ENCODE measurements at places on chromosomes 4 and X.

DNA sequence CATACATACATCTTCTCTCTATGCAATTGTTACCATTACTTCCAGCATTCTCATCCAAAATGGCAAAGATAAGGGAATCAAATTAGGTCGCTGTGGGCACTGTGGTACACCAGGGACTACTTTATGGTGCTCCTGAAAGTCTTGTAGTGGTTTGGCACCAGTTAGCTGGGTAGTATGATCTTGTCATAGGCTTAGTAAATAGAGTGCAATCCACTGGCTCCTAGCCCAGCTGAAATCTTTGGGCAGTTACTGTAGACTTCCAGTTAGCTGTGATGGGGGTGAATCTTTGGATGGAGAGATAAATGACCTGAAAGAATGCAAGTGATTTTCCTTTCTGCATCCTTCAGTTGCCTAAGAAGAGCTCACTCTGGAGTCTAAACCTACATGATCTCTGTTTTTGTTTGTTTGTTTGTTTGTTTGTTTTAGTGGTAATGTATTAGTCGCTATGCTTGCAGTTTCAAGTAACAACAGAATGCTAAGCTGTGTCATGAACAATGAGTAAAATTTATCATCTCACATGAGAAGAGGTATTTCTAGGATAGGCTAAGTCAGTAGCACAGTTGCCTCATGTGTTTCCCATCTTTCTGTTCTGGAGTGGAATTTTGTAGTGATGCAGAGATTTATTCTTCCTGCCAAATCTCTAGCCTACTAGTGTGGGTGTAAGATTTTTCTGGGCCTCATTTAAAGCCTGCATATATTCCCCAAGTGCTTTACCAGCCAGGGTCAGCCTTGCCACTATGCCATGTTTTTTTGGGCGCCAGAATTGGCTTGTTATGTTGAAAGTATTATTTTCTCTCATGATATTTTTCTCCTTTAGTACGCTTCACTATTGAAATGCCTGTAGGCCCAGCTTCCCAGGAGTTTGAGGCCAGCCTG, 24.2 kb downstream of the HERC3 start:
- DNase-seq: no peak

- DNase-seq: no peak
Measured at GRCh38 chr4:80619070-80619674, 283.6 kb downstream of the CFAP299 start.

GRCh38 chr4:126779436-126780166, 853.2 kb upstream of the INTU start:
- DNase-seq: no peak

GRCh38 chr4:76897536-76898384, at the start of gene SOWAHB:
Gene SOWAHB, minus strand, starts transcription at chr4:76898144. Its CDS starts 295 bp downstream, at chr4:76897849.
- no peak for DNase-seq

DNA sequence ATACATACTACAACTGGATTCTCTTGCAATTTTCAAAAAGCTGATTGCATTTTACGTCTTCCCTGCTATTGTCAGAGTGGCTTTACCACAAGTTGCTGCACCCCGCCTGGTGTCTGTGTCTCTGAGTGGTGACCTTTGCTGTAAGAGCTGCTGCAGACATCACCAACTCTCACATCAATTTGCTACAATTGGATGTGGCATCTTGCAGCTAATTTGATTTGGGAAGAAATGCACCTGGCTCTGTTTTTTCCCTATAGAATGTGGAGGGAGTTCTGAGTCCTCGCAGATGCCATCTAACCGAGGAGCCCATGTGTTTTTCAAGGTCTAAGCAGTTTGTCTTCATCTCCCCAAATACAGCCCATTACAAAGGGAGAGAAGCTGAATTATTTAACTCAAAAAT, 73.8 kb upstream of the PHOX2B start:
- DNase-seq: no peak

DNA sequence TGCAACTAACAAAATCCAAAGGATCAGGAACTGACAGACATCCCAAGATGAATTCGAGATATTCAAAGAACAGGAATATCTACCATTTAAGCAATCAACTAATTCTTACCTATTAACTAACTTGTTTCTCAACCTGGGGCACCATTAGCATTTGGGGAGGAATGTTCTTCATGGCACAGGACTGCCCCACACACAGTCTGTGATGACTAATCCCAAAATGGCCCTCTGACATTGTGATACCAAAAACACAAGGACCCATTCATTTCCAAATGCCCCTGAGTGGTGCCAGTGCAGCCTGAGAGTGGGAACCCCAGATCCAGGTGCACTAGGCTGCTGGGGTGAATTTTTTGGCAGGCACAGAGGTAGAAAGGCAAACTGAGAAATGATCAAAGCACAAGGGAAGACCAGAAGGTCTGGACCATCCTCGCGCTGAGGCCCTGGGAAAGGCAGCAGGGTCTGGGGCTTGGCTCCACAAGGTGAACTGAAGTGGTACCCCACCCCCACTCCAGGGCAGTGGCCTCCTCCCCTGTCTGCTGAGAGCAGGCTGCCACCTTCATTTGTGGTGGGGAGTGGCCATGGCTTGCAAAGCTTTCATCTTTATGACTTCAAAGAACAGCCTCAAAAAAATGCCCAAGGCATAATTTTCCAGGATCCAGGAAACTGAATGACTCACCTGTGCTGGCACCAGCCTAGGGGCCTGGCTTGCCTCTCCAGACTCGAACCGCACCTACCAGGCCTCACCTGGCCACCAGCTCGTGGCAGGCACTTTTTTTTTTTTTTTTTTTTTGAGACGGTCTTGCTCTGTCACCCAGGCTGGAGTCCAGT, 122.4 kb downstream of the BCOR start:
- no peak for DNase-seq

- no peak for DNase-seq
Measured at GRCh38 chrX:133085785-133086184, 11.1 kb downstream of the USP26 start.

DNA sequence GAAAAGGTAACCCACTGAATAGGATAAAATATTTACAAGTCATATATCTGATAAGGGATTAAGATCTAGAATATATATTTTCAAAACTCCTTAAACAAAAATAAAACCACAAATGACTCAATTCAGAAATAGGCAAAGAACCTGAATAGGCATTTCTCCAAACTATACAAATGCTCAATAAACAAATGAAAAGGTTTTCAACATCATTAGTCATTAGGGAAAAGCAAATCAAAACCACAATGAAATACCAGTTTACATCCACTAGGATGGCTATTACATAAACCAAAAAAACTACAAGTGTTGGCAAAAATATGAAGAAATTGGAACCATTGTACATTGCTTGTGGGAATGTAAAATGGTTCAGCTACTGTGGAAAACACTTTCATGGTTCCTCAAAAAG, 167.0 kb upstream of the GALNT7 start:
- no peak for DNase-seq

GRCh38 chrX:78946178-78946931, 1.2 kb downstream of the P2RY10 start:
- DNase-seq: no peak

- no peak for DNase-seq
Measured at GRCh38 chrX:23511793-23512192, 155.5 kb upstream of the PRDX4 start.

DNA sequence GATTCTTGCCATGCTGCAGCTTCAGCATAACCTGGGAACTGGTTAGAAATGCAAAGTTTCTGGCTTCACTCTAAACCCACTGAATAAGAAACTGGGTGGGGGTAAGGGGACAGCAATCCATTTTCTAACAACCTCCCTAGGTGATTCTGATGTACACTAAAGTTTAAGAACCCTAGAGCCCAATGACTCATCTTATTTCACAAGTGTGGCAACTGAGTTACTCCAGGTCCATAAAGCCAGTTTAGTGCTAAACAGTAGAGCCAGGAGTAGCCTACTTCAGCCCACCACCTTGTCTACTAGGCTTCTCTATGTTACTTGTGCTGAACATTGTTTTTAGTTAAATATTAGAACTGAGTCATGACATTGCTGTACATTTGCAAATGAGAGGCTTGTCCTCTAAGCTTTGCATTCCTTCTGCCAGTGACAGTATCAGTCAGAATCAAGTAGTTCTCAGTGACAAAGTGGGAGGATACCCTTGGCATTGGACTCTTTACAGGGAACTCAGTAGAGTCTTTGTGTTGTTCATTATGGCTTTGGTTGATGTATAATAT, 518.0 kb downstream of the RPA4 start:
- no peak for DNase-seq

GRCh38 chr4:184959309-184959708, 59.0 kb upstream of the HELT start:
- DNase-seq: no peak

DNA sequence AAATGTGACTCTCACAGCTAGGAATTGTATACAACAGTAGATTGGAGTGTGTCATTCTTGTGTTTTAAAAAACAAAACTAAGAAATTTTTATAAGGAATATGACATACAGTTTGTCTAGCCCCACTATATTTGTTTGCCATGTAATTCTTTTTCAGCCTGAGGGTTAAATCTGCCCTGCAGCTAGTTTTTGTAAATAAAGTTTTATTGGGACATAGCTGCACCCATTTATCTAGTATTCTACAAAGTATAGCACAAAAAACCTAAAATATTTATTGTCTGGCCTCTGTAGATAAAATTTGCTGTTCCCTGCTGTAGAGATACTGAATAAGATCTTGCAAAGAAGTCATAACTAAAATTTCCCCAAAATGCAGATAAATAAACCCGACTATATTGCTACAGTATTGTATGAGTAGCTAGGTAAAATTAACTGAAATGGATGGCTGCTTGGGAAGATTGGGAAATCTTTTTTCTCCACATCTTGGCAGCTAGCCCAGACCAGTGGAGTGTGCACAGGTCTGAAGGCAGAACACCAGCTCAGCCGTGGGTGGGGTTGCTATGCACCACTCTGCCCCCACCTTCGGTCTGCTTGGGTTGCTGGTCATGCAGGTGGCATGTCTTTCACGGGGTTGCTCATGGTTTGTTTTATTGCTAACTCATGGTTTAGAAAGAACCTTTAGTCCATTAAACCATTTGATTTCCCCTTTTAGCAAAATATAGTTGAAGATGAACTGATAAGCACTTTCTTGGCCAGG, 127.9 kb downstream of the KLHL8 start:
- DNase-seq: no peak

DNA sequence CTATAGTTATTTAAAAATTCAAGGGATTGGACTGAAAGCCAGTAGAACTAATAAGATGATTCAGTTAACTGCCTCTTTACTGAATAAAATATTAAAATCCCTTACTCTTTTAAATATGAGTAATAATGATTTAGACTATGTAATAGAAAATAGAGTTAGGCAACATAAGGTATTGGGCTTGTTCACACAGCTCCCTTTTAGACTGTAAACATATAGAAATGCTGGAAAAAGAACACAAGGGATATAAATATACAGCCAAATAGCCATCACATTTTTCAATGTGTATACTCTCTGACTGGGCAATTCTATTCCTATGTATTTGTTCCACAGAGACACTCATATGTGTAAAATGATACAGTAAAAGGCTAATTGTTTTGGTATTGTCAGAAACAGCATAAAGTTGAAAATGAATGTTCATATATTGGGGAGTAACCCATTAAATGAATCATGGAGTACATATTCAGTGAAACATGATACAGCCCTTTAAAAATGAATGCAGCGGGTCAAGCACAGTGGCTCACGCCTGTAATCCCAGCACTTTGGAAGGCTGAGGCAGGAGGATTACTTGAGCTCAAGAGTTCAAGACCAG, 129.8 kb downstream of the TBC1D19 start:
- DNase-seq: no peak

- DNase-seq: no peak
Measured at GRCh38 chr4:27218013-27218412, 357.4 kb downstream of the STIM2 start.

- DNase-seq: no peak
Measured at GRCh38 chrX:130343411-130343810, 3.7 kb downstream of the SLC25A14 start.

- no peak for DNase-seq
Measured at GRCh38 chrX:153970357-153971123, 1.1 kb downstream of the HCFC1 start.

GRCh38 chr4:169269916-169270809, 593 bp downstream of the SH3RF1 start:
- DNase-seq: no peak

DNA sequence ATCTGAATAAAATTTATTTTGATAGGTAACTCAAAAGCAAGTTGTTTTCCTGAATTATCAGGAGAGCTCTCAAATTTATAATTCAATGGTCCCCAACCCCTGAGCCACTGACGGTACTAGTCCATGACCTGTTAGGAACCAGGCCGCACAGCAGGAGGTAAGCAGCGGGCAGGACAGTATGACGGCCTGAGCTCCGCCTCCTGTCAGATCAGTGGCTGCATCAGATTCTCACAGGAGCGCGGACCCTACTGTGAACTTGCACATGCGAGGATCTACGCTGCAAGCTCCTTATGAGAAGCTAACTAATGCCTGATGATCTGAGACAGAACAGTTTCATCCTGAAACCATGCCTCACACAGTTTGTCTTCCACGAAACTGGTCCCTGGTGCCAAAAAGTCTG, 37.9 kb upstream of the SEC24B start:
- DNase-seq: no peak

DNA sequence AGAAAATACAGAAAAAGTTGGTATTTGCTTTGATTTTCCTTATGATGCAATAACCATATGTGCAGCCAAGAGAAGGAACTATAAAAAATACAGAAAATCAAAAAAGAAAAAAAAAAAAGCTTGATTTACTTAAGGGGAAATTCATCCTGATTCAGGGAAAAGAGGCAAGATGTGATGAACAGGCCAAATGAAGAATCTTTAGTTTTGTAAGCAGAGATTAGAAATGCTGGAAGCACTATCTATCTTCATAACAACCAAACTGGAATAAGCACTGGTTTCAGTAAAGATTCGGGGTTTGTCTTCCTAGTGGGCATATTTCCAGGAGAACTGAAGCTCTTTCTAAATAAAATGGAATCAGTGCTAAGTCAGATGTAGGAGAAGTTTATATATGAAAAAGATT, 82.9 kb upstream of the KCNIP4 start:
- no peak for DNase-seq

- DNase-seq: no peak
Measured at GRCh38 chrX:2863646-2864045, 34.9 kb downstream of the GYG2 start.

DNA sequence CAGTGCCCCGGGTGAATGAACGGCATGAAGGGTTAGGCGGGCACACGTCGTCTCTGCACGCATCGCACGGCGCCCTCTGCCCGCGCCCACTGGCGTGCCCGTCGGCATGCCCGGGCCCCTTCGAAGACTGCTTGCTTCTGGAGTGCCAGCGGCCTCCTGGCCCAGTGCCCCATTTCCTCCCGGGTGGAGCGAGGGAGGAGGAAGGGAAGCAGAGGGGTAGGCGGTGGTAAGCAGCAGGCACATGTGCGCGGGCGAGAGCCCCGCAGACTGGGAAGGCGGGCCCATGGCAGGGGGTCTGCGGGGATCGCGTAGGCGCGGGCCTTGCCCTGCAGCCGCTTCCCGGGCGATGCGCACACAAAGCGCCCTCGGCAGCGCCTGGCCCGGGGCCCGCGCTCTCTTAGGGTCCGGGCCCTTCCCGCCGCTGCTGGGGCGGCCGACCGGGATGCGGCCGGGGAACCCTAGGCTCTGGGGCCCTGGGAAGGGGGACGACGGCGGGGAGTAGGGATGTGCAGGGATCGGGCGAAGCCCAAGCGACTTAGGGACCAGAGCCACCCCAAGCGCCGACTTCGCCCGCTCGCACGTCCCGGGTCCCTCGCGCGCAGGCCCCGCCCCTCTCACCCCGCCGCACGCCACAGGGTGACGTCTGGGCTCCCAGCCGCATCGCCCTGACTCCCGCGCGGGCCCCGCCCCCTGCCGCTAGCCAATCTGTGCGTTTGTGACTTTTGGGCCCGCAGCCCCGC, 866 bp upstream of the EMD start:
- peak; percentile 72 for DNase-seq
